HCT116 (cell line): ENCODE measurements at places on chromosomes 16 and 17.

DNA sequence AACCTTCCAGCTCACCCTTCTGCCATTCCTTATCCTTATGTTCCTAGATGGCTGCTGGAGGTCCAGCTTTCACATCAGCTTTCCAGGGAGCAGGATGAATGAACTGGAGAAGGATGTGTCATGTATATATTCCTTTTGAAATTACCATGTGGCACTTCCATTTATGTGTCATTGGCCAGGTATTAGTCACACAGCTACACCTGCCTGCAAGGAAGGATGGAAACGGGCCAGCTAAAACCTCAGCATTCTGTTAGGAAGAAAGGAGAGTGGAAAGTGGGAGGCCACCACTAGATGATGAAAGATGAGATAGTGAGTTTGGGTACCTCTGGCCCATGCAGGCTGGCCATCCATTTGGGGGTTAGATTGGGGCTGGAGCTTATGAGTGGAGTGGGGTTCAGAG lies 67.5 kb downstream of the KSR1 start:
- peak; percentile 36 for DNase-seq

- no peak for DNase-seq
These were observed 10.4 kb upstream of the GOT2 start for GRCh38 chr16:58744497-58744896.

DNA sequence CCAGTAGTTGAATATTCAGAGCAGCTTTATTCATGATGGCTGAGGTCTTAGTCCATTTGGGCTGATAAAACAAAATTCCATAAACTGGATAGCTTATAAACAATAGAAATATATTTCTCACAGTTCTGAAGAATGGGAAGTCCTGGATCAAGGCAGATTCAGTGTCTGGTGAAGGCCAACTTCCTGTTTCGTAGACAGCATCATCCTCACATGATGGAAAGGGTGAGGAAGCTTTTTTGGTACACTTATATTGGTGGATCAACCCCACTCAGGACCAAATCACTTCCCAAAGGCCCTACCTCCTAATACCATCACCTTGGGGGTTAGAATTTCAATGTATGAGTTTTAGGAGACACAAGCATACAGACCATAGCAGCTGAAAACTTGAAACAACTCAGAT lies 224.2 kb downstream of the CYB561 start:
- no peak for DNase-seq

- no peak for DNase-seq
These were observed 26.4 kb upstream of the BEAN1 start for GRCh38 chr16:66400503-66401380.

DNA sequence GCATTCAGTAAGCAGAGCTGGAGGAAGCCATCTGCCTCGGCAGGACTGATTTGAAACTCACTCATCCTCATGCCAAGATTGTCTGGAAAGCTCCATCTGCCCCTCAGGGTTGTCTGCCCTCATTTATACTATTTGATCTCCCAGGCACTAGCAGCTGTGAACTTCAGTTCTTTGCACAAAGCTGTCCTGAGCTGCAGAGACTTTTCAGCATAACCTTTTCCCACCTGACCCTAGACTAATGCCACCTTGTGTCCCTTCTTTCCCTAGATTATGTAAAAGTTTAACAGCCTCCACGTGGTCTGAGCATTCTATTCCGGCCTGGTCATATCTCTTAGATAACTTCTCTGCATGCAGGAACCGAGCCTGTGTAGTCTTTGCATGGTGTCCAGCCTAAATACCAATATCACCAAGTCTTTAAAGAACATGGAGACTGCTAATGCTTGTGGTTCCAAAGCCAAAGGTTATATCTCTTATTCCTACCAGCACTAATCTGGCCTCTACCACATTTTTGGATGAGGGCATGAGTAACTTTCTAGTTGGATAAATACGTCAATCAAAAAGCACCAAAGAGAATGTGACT lies 29.1 kb downstream of the STAT5A start:
- DNase-seq: no peak

DNA sequence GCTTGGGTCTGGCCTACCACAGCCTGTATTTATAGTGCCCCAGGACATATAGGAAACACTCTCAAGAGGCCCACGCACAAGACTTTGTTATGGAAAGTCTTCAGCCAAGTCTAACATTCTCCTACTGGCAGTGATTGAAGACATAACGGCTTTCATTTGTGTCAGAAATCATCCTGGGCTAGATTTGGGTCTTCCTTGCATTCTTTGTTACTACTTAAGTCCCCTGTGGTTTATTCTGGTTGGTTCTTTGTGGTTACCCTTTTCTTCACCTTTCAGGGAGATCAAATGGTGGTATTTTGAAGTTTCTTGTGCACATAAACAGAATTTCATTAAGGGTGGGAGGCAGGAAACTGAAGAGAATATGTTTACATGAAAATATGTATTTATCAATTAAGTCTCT lies 37.7 kb downstream of the REXO5 start:
- DNase-seq: no peak

GRCh38 chr17:37737971-37738370 lies 6.9 kb downstream of the HNF1B start:
- DNase-seq: no peak

DNA sequence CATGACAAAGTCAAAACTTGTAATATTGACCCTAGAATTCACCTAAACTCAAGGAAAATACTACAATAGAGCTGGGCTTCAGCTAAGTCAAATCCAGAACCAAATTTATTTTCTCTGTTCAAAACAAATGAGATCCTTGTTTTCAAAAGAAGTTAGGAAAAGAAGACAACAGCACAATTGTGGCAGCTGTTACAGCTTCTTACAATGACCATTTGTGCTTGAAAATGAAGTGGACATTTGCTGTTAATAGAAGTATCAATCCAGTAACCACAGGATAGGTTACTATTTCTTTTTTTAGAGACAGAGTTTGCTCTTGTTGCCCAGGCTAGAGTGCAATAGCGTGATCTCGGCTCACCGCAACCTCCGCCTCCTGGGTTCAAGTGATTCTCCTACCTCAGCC lies 44.4 kb downstream of the APPBP2 start:
- DNase-seq: no peak

DNA sequence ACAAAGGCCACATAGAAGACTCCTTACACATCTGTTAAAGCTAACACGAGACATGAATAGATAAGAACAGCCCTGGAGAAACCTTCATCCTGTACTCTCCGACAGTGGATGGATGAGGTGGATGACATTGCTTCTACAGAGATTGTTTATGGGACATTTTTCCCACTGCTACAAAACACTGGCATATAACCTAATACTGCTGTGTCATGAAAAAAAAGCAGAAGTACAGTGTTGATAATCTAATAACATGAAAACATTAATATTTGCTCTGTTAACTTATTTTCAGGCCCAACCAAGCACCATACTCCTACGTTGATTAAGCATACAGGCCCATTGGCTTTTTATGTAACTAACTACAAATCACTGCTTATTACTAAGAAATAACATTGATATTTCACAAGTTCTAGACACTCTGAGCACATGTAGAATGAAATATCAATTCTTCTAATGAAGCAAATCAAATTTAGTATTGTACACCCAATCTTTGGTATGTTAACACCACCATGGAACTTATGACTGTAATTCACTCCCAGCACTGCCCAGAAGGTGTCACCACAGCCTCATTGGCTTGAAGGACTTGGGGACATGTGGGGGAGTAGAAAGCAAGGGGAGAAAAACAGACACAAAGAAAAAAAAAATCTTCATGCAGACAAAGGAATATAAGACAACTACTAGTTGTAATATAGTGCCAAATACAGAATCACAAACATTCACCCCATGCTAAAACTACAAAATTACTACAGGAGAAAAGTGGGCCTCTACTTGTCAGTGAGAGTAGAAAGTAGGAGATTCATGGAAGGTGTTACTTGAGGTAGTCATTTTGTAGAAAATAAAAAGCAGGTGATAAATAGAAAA lies 330.0 kb upstream of the PMFBP1 start:
- DNase-seq: peak; percentile 56

- no peak for DNase-seq
These were observed 12.8 kb upstream of the KCNJ18 start for GRCh38 chr17:21679256-21680146.

- DNase-seq: no peak
These were observed 355.4 kb upstream of the RBFOX1 start for GRCh38 chr16:6977291-6977690.

DNA sequence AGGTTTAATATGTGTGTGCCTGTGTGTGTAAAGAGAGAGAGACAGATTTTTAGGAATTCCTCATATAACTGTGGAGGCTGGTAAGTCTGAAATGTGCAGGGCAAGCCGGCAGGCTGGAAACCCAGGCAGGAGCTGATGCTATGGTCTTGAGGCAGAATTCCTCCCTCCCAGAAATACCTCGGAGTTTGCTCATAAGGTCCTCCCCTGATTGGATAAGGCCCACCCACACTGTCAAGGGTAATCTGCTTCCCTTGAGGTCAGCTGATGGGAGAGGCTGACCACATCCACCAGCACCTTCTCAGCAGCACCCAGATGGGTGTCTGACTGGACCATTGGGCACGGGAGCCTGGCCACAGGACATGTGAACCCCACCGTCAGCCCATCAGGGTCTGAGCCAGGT lies 42.4 kb downstream of the C16orf95 start:
- DNase-seq: no peak

DNA sequence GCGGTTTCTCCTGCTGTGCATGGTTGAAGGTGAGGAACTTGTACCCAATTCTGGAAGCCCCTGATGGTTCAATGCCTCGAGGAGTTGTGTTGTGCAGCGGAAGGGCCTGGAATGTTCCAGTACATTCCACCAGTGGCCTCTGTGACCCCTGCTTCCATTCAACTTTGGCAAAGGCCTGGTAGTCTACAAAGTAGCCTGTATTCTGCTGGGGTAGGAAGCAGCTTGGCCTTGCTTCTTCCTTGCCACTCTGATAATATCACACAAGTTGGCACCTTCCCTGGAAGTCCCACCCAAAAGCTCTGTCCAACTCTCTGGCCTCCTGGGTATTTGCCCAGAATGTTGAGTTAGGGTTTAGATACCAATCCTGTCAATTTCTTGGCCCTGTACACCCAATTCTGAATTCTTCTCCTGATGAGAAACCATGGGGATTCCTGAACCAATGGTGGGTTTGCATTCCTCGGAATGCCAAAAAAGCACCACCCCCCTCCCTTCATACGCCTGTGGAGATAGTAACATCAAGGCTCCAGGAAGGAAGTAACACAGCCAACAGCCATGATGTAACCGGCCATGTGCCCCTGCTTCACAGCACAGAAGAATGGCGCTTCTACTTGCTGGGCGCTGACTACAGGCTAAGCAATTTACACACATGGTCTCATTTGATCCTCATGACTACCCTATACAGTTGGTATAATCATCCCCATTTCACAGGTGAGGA lies 11.8 kb upstream of the FAM117A start:
- no peak for DNase-seq

DNA sequence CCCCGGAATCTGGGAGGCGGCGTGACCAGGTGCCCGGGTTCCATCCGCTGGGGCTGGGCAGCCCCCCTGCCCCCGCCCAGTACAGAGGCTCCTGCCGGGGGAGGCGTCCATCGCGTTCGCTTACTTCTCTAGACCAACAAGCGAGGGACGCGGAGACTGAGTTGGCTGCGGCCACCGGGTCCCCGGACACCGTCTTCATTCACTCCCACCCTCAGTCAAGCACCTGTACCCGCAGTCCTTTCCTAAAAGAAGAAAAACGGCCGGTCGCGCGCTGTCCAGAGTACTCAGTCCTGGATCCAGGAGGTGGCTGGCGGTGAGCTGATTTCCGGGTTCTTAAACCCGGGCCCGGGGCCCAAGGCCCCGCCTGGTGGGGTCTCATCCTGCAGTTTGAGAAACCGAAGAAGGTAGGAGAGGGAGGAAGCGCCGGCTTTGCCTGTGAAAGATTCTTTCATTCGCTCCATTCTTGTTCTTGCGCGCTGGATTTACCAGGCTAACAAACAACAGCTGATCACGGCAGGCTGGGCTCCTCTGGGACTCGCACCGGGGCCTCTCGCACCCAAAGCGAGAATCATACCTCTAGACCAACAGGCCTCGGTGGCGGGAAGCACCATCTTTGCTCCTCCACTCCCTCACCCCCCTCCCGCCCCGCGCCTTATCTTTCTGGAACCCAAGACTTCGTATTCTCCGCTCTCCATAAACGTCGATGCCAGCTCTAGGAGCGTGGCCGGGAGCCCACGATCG lies 17.4 kb upstream of the OR1F1 start:
- no peak for DNase-seq

DNA sequence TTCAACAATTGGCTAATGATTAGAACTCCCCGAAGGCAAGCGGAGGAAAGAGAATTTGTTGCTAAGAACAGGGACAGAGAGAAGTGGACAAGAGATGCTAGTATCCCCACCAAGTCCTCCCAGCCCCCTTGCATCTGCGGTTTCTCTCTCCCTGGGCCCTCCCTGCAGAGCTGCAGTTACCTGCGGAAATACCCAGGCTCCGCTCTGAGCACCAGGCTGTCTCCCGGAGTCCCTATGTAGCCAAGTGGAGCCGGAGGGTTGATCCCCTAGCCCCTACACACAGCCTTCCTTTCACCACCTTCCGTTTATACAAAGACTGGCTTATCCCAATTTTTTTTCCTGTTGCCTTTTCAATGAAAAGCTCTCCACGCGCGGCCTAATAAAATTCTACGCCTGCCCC lies 834.4 kb downstream of the KCNJ2 start:
- no peak for DNase-seq

- DNase-seq: no peak
These were observed 84.2 kb downstream of the SNX29 start for GRCh38 chr16:12060751-12061150.

- no peak for DNase-seq
These were observed 1032.2 kb downstream of the CDH11 start for GRCh38 chr16:64089697-64090096.
